Lower leg skin (tissue), 4 donors: ENCODE measurements at places on chromosomes 16 and 17. TPM values are rescaled to one million over a fixed set of nuclear protein-coding genes. Genes with fewer than 3 reads are reported as not detected.

Gene NACA2
- total RNA-seq: not detected

Gene TBC1D3E
- not detected for total RNA-seq

- no peak for DNase-seq
These were observed 54.9 kb downstream of the SIAH1 start for GRCh38 chr16:48330189-48330840.

Gene RAB37
- total RNA-seq: not detected

DNA sequence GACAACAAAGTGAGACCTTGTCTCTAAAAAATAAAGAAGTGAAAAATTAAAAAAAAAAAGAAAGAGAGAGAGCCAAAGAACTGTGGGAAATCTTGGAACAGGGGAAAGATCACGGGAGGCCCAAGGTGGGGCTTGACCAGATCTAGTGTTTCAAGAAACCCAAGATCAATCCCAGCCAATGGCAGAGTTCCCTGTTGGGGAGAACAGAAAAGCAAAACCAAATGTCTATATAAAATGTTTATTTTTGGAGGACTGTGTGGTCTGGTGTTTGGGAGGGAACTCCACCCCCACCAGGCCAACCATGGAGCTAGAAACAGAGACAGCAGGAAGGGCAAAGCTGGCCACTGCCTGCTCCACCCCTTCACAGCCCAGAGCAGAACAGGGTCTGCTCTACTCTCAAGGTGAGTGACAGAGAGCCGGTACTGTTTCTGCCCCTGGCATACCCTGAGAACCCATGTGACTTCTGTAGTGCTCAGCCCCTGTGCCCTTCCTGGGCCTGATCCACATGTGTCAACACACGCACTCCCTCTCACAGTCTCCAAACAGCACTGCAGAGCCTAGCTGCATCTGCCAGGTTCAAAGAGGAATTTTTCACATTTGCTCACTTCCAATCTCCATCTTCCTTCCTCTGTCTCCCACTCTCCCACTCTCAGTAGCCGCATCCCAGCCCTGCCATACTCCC is 3.7 kb downstream of the TMEM101 start:
- DNase-seq: no peak

DNA sequence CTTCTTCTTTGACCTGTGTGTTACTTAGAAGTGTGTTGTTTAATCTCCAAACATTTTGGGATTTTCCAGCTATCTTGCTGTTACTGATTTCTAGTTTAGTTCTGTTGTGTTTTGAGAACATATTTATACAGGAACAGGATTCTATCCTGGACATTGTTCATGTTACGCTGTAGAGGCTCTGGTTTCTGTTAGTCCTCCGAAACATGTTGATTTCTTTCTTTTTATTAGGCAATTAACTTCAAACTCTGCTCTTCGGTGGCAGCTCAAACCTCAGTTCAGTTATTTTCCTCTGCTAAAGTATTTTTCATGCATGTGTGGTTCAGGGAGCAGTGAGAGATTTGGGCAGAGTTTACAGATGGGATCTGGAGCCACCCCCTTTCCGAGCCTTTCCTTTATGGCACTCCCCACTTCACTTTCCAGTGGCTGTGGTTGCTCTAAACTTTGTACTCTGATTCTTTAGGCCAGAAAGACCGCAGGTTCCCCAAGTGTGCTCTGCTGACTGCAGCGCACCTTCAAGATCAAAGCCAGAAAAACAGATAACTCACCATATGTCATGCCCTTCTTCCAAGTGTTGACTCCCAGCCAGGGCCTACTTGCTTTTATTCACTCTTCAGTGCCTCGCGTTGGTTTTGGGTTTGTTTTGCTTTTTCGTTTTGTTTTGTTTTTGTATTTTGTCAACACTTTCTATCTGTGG is 77.6 kb upstream of the KSR1 start:
- DNase-seq: peak; percentile 32
